Renal pelvis (tissue), 12 donors: ENCODE measurements at places on chromosomes 13 and 19. TPM values are rescaled to one million over a fixed set of nuclear protein-coding genes. Genes with fewer than 3 reads are reported as not detected.

DNA sequence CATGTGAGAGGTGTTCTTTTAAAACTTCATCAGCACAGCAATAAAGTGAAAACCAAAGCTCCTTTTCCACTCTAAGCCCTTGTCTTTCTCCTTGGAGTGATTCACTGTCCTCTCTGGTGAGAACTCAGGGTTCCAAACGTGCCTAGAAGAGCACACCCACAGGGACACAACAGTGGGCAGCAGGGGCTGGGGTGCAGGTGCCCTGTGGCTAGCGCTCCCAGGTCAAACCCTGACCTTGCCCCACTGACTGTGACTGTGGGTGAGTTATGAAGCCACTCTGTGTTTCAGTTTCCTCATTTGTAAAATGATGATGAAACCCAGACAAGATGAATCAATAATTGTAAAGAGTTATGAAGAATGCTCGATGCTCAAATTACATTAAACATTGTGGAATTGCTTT, 37.6 kb upstream of the IGFL1 start:
- DNase-seq: no peak

DNA sequence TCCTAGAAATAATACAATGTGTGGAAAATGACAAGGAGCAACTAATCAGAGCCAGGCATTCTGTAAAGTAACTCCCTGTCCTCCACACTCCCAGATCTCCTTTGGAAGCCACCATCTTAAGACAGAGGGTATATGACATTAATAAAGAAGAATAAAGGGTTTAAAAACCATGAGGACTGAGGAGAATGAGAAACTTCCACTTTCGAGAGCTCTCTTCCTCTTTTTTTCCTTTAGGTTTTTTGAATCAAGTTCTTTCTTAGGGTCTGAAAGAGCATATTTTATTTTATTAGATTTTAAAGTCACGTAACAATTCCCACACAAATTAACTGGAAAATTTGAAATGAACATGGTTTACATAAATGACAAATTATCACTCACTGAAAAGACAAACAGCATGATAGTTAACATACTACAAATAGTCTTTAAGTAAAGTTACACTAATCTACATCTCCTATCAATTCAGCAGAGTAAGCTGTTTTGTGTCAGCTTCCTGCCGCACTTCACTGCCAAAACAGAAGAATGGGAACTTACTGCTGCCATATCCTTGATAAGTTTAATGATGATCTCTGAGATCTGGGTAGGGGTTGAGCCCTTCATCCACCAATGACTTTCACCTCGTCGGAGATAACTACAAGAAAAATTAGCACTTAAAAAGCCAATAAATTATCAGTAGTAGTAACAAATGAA, 38.6 kb upstream of the FBXL3 start:
- no peak for DNase-seq

Gene ABCC4
- polyA plus RNA-seq: 21.8 TPM

Gene KANK2
- 117 TPM for polyA plus RNA-seq

GRCh38 chr13:109058087-109058486, 428.7 kb downstream of the MYO16 start:
- DNase-seq: no peak

Gene MEIOSIN
- not detected for polyA plus RNA-seq

Gene IL17D
- 8.5 TPM for polyA plus RNA-seq
